Activated naive CD8-positive, alpha-beta T cell treated with anti-CD3 and anti-CD28 coated beads, Interleukin-2, amount 50 U/mL, for 24 hours (primary cell): ENCODE measurements at places on chromosomes 16 and 17.

GRCh38 chr17:18380471-18381157 is 3.0 kb downstream of the EVPLL start:
- DNase-seq: no peak

- peak; percentile 59 for DNase-seq
Measured at GRCh38 chr17:35849469-35850348, 19.0 kb downstream of the HEATR9 start.

DNA sequence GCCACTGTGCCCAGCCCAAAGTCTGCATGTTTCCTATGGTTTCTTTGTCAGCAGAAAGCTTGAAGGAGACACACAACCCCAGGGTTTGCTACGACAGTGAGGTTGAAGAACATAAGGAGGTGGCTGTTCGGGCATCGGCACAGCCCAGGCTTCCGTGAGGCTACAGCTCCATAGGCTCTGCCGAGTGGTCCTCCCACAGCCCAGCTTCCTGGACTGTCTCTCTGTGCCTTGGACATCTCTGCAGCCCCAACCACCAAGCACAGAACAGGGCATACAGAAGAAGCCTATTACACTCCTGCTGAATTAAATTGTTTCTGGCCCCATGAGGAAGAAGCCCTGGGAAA is 3.2 kb upstream of the HAP1 start:
- no peak for DNase-seq

- DNase-seq: peak; percentile 40
Measured at GRCh38 chr17:68102318-68102758, 66.8 kb downstream of the KPNA2 start.

GRCh38 chr16:79792664-79793351 is 192.3 kb upstream of the MAF start:
- DNase-seq: no peak

DNA sequence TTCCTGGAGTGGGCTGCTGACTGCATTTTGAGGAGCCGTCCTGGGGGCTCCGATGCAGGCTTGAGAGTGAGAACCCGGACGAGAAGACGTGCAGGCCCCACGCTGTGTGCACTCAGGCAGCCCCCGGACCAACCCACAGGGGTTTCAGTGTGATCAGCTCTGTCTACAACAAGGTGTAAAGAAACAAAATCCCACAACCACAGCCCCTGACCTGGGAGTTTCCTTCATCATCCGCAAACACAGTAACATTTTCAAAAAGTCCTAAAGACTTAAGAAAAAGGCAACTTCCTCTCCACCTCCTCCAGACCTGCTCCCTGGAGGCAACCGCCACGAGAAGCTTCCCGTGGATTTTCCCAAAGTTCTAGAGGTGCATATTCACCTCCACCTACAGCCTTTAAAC is 15.4 kb upstream of the MEAK7 start:
- DNase-seq: peak; percentile 50

- no peak for DNase-seq
Measured at GRCh38 chr16:67490335-67491096, 7.2 kb upstream of the AGRP start.

GRCh38 chr16:85391175-85391707 is 221.9 kb upstream of the GSE1 start:
- no peak for DNase-seq

DNA sequence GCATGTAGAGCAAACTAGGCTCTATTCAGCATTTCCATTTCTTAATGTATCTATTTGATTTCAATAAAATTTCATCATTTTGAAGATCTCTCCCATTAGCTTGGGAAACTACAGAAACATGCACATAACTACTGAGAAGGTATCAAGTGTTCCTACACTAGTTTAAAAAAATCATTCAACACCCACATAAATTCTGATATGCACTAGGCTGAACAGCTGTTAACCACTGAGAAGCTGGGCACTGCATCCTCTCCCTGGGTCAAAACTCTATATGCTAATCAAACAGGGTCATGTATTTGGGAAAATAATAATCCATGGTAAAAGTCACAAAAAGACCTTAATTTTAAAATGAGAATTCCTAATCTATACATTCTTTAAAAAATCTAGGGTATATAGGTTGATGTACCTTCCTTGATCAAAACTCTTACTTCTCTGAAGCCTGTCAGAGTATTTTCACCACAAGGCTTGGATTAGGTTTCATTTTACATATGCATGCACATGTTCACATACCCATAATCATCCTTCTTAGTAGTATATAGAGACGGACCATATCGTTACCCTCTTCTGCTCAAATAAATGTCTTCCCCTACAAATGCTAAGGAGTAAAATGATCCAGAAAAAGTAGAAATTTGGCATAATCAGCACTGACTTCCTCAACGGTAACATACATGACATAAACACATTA is 57.2 kb downstream of the KANSL1 start:
- no peak for DNase-seq

DNA sequence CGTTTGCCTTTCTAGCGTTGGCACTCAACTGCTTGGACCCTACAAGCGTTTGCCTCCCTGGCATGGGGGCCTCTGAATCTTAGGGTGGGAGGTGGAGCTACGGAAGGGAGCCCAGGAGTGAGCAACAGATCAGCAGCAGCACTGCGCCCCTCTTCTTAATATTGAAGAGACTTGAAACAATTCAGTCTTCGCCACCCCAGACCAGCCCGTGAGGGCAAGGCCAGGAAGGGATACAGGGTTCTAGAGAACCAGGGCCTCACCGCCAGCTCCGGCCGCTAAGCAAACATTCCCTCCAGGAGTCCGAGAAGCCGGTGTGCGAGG is 1.5 kb upstream of the GPRC5C start:
- DNase-seq: no peak

DNA sequence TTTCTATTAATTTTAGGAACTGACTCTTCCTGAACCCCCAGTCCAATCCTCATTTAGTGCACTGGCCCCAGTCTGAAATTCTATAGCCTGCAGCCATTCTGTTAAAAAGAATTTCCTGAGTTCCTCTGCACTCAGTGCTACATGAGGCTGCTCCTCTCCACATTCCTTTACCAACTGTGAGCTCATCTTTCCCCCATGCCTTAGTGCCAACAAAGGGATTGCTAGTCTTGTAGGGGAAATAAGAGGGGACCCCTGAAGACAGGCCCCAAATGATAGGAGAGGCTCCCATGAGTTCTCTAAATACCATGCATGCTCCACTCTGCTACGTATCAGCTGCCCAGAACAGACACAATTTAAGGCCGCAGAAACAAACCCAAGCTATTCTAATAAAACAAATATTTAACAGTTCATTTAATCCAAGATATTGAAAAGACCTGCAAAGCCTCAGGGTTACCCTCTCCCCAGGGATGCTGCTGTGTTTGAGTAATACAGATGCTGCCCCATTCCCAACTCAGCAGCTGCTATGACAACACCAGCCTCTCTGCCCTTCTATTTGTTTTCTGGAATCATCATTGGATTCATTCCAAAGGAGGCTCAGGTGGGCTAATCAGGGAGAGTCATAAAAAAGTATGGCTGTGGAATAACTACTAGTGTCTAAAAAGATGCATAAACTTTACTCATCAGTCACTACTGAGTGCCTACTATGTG is 228.5 kb downstream of the TOX3 start:
- DNase-seq: no peak

DNA sequence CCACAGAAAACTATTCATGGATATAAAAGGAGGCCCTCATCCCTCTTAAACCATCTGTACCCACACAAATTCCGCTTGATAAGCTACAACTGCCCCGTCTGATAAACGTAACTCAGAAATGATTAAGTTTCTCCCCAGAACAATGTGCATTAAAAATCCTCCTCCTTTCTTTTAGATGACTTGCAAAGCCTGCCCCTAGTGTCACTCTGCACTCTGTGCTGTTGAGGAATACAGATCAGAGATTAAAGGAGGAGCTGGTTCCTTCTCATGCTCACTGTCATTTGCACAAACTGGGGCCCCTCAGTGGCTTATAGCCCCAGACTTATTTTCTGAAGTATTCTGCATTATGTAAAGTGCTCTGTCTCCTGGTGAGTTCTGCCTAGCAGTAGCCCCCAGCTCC is 33.3 kb downstream of the CDRT15 start:
- DNase-seq: no peak

GRCh38 chr16:89596061-89596689 is 17.3 kb upstream of the DPEP1 start:
- no peak for DNase-seq

DNA sequence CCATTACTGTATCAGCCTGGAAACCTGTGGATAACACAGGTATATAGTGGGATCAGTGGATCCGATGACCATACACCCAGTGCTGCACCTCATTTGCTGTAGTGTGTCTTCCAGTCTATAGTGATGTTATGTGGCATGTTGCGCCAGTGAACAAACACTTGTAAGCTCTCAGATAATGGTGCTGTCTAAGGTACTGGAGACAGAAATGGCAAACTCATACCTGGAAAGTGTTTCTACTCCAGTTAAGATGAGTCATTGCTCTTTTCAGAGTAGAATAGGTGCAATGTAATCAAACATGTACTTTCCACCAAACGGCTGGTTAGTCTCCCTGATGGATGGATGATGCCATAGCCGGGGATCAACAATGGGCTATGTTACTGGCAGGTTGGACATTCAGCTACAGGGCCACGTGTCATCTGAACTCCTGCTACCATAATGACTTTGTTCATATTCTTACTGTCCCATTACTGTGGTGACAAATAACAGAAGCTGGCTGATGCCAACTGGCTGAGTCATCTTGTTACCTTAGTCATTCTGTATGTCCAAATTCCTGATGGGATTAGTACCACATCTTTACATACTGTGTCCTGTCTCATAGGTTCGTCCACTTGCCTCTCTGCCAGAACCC is 6.3 kb downstream of the CCL11 start:
- no peak for DNase-seq

GRCh38 chr16:64406770-64407181 is 715.1 kb downstream of the CDH11 start:
- DNase-seq: no peak

DNA sequence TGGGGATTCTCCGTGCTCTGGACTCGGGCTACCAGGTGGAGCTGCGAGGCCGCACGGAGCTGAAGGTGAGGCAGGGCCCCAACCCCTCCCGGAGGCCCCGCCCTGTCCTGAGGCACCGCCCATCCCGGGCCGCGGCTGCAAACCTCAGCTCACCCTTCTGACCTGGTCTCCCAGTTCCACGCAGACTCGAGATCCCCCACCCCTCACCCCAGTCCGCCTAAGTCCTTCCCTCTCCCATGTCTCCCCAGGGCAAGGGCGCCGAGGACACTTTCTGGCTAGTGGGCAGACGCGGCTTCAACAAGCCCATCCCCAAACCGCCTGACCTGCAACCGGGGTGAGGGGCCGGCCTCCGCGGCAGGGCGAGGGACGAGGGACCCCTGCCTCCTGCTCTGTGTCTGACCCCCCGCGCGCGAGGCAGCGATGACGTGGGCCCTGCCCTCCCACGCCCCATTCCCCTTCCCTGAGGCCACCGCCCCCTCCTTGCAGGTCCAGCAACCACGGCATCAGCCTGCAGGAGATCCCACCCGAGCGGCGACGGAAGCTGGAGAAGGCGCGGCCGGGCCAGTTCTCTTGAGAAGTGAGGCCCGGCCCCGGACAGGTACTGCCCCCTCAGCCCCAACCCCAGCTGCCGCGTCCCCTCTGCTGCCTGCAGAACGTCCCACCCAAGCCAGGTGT is 13.7 kb downstream of the GUCY2D start:
- DNase-seq: peak; percentile 32

DNA sequence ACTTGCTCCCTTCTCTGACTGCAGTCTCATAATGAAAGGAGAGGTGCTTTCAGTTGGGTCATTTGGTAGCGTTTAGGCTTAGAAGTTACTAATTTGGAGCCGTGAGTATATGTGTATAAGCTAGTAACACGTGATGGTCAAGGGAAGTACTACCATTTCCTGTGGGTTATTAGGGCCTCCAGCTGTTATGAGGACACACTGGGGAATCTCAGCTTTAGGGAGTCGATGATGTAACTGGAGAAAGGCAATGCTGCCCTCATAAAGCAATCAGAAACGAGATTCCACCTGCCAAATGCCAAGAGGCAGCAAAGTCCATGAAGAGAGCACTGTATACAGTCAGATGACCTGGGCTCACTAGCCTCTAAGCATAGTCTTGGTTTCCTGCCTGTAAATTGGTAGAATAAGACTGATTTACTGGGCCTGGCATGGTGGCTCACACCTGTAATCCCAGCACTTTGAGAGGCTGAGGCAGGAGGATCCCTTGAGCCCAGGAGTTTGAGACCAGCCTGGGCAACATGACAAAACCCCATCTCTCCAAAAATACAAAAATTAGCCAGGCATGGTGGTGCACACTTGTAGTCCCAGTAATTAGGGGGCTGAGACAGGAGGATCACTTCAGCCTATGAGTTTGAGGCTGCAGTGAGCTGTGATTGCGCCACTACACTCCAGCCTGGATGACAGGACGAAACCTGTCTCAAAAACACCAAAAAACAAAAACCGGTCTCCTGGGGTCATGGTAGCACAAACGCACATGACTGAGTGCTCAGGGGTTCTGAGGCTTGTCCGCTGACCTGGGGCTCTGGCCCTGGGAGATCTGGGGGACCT is 53.0 kb downstream of the SF3B3 start:
- DNase-seq: no peak

DNA sequence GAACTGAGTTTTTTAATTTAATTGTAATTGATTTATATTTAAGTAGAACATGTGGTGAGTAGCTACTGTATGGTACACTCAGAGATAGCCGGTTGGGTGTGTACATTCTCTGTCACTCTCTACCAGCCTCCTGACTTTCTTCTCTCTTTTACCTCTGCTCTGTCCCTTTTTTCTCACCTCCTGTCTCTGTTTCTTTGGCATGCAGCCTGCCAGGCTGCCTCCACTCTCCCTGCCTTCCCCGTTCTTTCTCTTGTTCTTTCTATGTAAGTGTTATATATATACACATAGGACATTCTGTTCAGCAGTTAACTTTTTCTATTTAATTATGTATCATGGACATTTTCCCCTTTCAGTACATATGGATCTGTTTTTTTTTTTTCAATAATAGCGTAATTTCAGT is 50.8 kb downstream of the MRTFB start:
- DNase-seq: no peak

DNA sequence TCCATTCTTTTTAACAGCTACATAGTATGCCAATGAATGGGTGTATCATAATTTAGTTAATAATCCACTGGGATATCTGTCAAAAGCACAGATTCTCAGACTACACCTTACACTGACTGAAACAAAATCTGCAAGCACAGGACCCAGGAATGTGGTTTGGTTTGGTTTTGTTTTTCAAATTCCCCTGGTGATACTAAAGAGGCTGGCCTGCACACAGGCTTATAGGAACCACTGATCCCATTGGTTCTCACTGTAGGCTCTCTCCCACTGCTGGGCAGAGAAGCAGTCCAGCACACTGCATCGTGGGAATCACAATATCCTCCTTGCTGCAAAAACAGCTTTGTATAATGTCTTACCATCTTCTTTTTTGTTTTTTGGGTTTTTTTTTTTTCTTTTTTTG is 67.1 kb downstream of the TEX14 start:
- no peak for DNase-seq
